ENCODE measurements at places on chromosomes 1 and 21. TPM values are rescaled to one million over a fixed set of nuclear protein-coding genes. Genes with fewer than 3 reads are reported as not detected.

The NHLH1 gene
- 0.34 TPM for total RNA-seq

The PRKAA2 gene
- 1.9 TPM for total RNA-seq

The SLAMF6 gene
- total RNA-seq: 40.3 TPM

The OR10K2 gene
- total RNA-seq: not detected

The HNRNPCL2 gene
- not detected for total RNA-seq

The HSPA6 gene
- total RNA-seq: 13.0 TPM

The LCE3D gene
- total RNA-seq: not detected

The CEP170 gene
- total RNA-seq: 67.6 TPM

The HAO2 gene
- not detected for total RNA-seq

The COL9A2 gene
- total RNA-seq: 3.1 TPM

The CFHR2 gene
- not detected for total RNA-seq

The TEX38 gene
- not detected for total RNA-seq

The MFSD2A gene
- total RNA-seq: 3.6 TPM

The RAB25 gene
- total RNA-seq: 0.50 TPM

The NCF2 gene
- 197 TPM for total RNA-seq

The C1QTNF12 gene
- total RNA-seq: not detected

The TRIM46 gene
- 3.6 TPM for total RNA-seq

The TRPM2 gene
- 16.2 TPM for total RNA-seq

The LCE1F gene
- total RNA-seq: not detected

The PLA2G2C gene
- 0.17 TPM for total RNA-seq

The ATP6V1G3 gene
- not detected for total RNA-seq

The BTBD8 gene
- 5.7 TPM for total RNA-seq

The L1TD1 gene
- 3.5 TPM for total RNA-seq

The CGN gene
- total RNA-seq: 0.29 TPM

The CD244 gene
- 14.3 TPM for total RNA-seq

The KRTAP21-2 gene
- not detected for total RNA-seq

The LMOD1 gene
- 10.6 TPM for total RNA-seq

The URB1 gene
- 12.1 TPM for total RNA-seq

The ACTA1 gene
- total RNA-seq: not detected

The AIRE gene
- total RNA-seq: not detected

The OR10Z1 gene
- total RNA-seq: not detected

The ACTN2 gene
- total RNA-seq: not detected

The SAMSN1 gene
- 59.9 TPM for total RNA-seq

The BLACAT1 gene
- total RNA-seq: 0.34 TPM

The C1orf210 gene
- not detected for total RNA-seq

The CYP4B1 gene
- 0.32 TPM for total RNA-seq

The C8A gene
- total RNA-seq: not detected

The KIF26B gene
- not detected for total RNA-seq

The WLS gene
- 67.2 TPM for total RNA-seq

The OR2T11 gene
- total RNA-seq: 1.2 TPM

The LPAR3 gene
- total RNA-seq: 0.60 TPM

The SMCP gene
- total RNA-seq: not detected
